ENCODE measurements at places on chromosomes 4 and X. TPM values are rescaled to one million over a fixed set of nuclear protein-coding genes. Genes with fewer than 3 reads are reported as not detected.

ART3 gene
- total RNA-seq = not detected

CLDN34 gene
- total RNA-seq = not detected

ZCCHC18 gene
- 6.8 TPM for total RNA-seq

DNA sequence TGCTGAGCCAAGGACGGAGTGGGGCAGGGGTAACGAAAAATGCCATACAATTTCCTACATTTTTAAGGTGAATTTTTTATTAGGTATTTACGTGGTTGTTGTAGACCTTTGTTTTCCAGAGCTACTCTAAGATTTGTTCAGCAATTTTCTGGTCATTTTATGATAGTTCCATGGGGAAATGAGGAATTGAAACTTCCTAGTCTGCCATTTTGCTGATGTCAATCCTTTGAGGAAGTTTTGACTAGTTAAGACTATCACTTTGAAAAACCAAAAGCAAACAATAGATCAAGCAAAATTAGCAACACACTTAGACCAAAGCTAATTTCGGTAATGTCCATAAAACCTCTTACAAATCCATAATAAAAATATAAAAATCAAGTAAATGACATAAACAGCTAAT lies 7.0 kb upstream of the TLR3 start:
- DNase-seq = no peak

- no peak for DNase-seq
These were observed 689.6 kb downstream of the CCSER1 start for GRCh38 chr4:90816754-90817153.

- DNase-seq = no peak
These were observed 65.9 kb downstream of the ANTXR2 start for GRCh38 chr4:80006935-80007744.

DNA sequence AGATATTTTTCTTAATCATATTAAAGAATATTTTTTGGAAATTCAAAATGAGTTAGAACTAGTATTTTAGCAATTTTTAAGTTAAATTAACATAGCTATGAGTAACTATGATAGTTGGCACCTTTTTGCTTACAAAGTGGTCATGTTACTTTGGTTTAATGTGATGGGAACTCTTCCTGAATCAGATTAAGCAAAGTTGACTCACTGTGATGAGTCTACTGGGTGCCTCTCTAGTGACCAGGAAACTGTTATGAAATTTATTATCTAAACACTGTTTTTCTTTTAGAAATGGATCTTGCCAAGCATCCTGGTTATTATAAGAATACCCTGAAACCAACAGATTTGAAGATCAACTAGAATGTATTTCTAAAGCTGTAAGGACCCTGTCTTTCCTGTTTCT lies 985.8 kb downstream of the TRAM1L1 start:
- no peak for DNase-seq

GRCh38 chrX:809081-809480 lies 178.5 kb downstream of the SHOX start:
- DNase-seq = no peak

Data from chondrocyte (in vitro differentiated cells).